Liver (tissue), 10 donors: ENCODE measurements at places on chromosomes 4 and X.

DNA sequence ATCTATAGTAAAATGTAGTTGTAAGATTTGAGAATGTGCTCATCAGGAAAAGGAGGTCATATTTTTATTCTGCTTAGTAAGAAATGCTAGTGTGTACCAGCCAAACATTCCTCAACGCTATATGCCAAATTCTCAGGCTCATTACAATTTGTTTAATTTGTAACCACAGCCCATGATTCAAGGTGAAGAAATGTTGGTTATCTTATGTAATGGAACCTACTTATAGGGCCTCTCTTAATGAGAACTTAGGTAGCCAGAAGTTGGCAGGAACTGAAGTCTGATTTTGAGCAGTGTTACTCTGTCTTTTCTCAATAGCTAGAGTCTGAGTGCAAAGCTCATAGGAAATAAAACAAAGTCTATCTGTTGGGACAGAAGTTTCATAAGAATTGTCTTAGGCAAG lies 595.0 kb downstream of the GLUD2 start:
- DNase-seq = no peak

GRCh38 chr4:1291091-1291490 lies 1.4 kb downstream of the MAEA start:
- DNase-seq = no peak

GRCh38 chrX:24463077-24463476 lies 2.0 kb upstream of the PDK3 start:
- no peak for DNase-seq

GRCh38 chr4:141473952-141474351 lies 162.4 kb upstream of the IL15 start:
- DNase-seq = no peak

- DNase-seq = no peak
Observed at GRCh38 chr4:145081756-145082155, 16.2 kb downstream of the ANAPC10 start.

DNA sequence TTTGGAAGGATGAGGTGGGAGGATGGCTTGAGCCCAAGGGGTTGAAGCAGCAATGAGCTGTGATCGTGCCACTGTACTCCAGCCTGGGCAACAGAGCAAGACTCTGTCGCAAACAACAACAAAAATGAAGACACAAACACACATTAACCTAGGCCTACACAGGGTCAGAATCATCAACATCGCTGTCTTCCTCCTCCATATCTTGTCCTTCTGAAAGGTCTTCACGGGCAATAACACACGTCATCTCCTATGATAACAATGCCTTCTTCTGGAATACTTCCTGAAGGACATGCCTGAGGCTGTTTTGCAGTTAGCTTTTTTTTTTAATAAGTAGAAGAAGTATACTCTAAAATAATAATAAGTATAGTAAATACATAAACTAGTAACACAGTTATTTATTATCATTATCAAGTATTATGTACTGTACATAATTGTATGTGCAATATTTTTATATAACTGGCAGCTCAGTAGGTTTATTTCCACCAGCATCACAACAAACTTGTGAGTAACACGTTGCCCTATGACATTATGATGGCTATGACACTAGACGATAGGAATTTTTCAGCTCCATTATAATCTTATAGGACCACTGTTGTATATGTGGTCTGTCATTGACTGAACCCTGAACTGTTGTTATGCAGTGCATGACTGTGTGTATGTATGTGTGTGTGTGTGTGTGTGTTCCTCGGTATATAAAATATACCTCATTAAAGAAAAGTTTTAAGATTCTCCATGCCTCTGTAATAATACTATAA lies 69.2 kb upstream of the MAML3 start:
- no peak for DNase-seq

DNA sequence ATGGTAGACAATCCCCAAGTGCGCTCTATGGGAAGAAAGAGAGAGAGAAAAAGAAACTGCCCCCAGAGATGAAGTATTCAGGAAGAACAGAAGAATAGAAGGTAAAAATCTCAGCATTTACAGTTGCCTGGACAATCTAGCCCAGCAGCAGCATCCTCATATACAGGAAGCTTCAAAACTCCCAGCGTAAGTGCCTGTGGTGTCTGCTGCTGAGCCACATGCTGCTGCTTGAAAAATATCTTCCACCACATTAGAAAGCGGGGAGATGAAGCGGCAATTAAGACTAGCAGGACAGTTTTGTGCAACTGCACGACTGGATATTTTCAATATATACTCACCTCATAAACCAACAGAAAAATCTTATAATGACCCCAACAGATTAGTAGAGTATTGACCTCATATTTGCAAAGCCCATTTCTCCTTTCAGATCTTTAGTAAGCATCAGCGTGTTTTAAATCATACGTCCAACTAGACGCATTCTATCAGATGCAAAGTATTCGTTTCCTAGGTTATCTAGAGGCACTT lies 972.0 kb upstream of the TENM3 start:
- DNase-seq = no peak

- peak; percentile 37 for DNase-seq
Observed at GRCh38 chr4:138910914-138911336, 104.7 kb upstream of the NOCT start.

DNA sequence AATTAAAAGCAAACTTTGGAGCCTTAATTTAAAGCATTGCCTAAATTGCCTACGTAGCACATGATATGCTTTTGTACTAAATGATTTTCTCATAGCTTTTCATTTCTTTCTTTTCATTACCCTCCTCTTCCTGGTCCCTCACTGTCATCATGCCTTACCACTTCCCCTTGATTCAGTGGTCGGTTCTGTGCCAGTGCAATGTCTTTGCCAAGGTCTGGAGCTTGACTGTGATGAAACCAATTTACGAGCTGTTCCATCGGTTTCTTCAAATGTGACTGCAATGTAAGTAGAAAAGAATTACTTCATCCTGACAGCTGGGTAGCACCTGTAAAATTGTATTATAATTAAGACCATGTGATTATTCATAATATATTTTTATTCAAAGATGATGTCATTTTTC lies 72.5 kb downstream of the C4orf46 start:
- no peak for DNase-seq

DNA sequence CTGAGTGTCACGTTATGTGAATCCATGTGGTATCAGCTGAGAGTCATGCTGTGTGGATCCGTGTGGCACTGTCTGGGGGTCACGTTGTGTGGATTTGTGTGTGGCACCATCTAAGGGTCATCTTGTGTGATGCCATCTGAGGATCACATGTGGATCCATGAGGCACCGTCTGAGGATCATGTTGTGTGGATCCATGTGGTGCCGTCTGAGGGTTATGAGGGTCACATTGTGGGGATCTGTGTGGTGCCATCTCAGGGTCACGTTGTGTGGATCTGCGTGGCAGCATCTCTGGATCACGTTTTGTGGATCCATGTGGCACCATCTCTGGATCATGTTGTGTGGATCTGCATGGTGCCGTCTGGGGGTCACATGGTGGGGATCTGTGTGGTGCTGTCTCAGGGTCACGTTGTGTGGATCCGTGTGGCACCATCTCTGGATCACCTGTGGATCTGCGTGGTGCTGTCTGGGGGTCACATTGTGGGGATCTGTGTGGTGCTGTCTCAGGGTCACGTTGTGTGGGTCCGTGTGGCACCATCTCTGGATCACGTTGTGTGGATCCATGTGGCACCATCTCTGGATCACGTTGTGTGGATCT lies 6.9 kb downstream of the PDE6B start:
- DNase-seq = no peak

DNA sequence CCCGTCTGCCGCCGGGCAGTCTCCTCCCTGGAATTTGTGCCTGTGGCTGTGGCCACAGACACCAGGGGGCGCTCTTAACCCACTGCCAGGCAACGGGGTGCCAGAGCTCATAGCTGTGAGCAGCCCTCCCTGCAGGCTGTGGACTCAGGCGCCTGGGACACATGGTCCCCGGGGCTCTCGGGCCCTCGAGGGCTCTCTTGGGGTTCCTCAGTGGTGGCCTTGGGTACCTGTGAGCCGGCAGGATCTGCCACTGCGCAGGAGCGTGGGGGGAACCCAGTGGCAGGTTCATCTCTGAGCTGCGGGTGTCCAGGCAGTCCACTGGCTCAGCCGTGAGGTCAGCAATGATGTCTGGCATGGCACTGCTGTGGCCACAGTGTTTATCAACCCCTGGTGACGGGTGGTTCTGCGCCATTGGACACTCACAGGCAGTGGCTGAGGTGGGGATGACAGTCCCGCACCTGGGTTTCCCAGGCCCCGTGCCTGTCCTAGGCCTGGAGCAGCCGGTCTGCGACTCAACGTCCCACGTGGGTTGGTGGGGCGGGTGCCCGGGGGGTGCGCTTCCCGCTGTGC lies 37.2 kb downstream of the PCGF3 start:
- peak; percentile 80 for DNase-seq

GRCh38 chr4:65559270-65559669 lies 111.0 kb downstream of the EPHA5 start:
- no peak for DNase-seq

GRCh38 chrX:49947781-49948180 lies 25.4 kb downstream of the CLCN5 start:
- no peak for DNase-seq

GRCh38 chrX:19535476-19535875 lies 20.2 kb upstream of the MAP3K15 start:
- no peak for DNase-seq

DNA sequence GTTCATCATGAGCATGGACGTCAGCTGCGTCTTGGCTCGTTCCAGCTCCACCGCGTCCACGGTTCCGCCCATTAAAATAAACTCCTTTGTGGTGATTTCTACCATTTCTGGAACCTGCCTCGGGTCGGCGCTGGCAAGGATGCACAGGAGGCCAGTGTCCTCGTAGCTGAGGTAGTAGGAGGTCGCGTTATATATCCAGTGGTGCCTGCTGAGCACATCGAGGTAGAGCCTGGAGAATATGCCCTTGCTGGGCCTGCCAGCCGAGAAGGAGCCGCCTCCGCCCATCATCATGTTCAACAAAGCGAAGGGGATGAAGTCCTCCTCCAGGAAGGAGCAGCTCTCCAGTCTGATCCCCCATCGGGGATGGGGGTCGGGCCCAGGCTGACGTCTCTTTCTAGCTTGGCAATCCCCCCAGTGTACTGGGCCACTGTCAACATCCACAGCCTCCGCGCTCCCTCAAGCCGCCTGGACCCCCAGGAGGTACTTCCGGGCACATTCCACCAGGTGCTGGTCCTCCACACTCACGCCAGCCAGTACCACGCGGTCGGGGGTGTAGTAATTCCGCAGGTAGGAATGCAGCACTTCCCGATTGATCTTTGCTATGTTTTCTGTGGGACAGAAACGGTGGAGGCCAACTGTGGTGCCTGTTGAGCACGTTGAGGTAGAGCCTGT lies 120.9 kb upstream of the GRID2 start:
- no peak for DNase-seq

DNA sequence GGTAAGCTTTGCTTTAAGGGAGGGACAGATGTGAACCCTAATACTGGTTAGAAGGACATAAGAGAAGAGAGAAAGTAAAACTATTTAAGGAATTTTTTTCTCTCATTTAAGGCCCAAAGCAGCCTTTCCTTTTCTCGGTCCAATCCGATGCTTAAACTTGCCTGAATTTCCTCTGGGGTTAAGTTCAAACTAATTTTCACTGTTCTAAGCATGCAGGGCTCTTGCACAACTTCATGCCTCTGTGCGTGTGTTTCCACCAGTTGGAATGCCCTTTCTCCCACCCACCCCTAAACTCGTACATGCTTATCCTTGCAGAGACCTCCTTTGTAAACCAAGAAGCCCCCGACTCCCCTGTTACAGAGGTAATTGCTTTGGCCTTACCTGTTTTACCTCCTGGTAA lies 204.7 kb downstream of the CBR4 start:
- no peak for DNase-seq

GRCh38 chrX:966396-967070 lies 245.9 kb downstream of the CRLF2 start:
- no peak for DNase-seq

DNA sequence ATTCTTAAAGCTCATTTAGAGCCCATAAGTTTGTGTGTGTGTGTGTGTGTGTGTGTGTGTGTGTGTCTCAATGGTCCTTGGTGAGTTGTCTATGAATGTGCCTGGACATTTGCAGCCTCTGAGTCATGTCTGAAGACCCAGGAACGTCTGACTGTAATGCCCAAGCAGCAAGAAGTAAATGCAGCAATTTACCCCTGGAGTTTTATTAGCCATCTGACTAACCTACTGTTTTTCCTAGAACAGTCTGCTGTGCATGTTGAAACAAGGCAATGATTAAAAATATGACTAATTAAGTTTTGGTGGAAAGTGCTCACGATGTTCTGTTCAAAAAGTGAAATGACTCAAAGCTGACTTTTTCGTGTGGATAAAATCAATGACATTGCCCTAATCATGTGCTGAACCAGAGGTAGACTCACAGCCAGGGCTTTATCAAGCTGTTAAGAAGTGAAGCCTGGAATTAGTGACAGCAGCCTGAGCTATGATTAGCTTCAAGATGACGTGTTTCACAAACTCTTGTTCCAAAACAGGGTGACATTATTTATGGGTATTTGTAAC lies 201.6 kb downstream of the CPE start:
- DNase-seq = no peak

GRCh38 chrX:42050345-42050744 lies 127.0 kb upstream of the CASK start:
- DNase-seq = no peak
